NCI-H774 (cell line): ENCODE measurements at places on chromosomes 6 and 20.

- DNase-seq: no peak
These were observed 42.6 kb downstream of the UQCC2 start for GRCh38 chr6:33668914-33669313.

- no peak for DNase-seq
These were observed 33.9 kb upstream of the FAM83D start for GRCh38 chr20:38892091-38892981.

GRCh38 chr6:142326540-142326939 lies 24.7 kb downstream of the ADGRG6 start:
- DNase-seq: no peak

DNA sequence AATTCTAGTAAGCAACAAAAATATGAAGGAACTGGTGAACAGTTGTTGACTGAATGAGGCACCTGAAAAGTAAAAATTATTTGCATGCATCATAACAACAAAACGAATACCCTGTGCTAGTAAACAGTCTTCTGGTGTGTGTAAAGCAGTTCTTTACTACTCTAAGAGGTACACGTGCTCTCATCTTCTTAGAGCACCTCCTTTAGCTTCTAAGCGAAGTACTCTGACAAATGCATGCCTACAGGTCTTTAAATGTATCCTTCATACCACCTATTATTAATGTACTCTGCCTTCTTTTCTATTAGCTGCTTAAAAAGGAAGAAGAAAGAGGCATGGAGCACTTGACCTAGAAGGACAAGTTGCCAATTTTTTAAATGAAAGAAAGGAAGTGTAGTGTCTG lies 32.2 kb upstream of the MYB start:
- no peak for DNase-seq

DNA sequence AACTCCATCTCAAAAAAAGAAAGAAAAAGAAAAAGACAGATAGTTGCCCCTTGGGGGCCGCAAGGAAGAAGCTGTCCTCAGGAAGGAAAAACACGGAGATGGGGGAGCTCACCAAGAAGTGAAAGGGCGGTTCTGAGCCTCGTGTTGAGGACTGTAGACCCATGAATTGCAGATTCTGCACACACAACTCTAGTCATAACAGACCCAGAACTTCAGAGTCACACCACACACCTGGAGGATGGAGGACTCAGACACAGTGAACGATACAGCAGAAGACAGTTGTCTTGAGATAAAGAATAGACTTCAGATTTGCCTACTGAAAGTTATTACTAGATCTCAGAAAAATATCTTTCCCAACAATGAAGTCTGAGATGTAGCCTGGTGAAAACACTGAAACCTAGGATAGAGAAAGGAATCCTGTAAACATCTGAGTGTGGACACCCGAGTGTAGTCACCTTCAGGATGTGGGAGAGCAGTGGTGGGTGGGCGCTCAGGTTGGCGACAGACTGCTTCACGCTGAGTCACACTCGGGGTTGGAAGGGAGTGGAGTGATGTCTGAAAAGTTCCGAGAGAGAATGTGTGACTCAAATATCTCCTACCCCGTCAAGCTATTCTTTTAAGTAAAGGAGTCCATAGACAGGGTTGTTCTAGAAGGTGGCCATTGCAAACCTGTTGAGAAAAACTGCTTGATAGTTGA lies 88.1 kb downstream of the MAP3K4 start:
- no peak for DNase-seq

- no peak for DNase-seq
These were observed 823.2 kb downstream of the DHX35 start for GRCh38 chr20:39785252-39785917.

DNA sequence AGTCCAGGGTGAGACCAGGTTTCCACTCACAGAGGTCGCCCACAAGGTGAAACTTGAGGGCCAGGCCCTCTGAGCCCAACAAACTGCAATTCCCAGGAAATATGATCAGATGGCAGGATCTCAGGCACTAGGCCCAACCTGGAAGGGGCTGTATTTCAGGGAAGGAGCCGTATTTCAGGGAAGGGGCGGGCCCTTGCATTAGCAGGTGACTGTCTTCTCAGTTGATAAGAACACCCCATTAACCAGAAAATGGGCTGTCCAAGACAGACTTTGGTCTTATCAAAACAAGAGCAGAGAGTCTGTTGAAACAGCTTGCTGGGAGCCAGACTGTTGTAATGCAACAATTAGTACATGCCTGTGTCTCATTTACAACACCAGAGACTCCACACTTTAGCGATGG lies 10.9 kb upstream of the BNIP5 start:
- no peak for DNase-seq

DNA sequence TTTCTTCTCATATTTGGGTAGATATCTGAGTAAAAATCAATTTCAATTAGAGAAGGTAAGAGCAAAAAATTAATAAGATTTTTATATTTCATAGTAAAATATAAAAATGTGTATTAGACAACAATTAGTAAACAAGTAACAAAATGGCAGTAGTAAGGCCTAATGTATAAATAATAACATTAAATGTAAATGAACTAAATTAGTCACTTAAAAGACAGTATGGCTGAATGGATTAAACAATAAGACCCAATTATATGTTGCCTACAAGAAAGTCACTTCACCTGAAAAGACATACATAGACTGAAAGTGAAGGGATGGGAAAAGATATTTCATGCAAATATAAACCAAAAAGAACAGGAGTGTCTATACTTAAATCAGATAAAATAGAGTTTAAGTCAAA lies 147.6 kb downstream of the TRMT11 start:
- no peak for DNase-seq

GRCh38 chr20:58327211-58327610 lies 17.7 kb downstream of the RAB22A start:
- no peak for DNase-seq

GRCh38 chr6:136161950-136162349 lies 88.2 kb downstream of the MTFR2 start:
- no peak for DNase-seq

DNA sequence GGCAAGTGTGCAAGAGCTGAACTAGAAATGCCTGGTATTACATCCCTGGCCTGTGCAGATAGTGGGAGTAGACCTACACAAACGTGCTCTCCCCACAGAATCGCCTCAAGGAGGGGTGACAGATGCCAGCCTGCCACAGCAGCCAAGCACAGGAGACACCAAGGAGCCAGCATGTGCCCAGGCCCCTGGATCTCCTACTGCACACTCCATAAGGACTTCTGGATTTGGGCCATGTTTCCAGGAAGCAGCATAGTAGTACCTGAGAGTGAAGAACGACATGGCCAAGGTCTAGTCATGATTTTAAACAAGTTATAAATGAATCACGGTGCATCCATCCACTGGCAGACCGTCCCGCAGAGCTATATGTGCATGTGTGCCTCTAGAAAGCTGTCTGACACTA lies 232.2 kb downstream of the SYNDIG1 start:
- no peak for DNase-seq

DNA sequence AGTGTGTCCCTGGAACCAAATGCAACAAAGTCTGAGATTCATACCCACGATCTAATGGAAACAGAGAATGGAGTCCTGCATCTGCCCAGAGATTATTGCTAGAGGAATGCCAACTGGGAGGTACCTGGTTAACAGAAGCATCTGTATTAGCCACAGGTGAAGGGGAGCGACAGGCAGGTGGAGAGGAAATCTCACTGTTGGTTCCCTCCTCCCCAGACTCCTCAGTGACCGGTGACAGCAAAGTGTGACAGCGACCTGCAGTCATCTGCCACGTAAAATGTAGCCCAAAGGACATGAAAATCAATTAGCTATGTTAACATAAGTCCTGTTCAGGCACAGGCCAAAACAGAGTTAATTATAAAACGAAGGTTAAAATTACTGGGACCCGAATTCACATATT lies 336.6 kb downstream of the SYNE1 start:
- DNase-seq: no peak

- no peak for DNase-seq
These were observed 153.1 kb downstream of the GMPR start for GRCh38 chr6:16391451-16391912.

GRCh38 chr20:26208296-26209091 lies 511.8 kb upstream of the ZNF337 start:
- no peak for DNase-seq

DNA sequence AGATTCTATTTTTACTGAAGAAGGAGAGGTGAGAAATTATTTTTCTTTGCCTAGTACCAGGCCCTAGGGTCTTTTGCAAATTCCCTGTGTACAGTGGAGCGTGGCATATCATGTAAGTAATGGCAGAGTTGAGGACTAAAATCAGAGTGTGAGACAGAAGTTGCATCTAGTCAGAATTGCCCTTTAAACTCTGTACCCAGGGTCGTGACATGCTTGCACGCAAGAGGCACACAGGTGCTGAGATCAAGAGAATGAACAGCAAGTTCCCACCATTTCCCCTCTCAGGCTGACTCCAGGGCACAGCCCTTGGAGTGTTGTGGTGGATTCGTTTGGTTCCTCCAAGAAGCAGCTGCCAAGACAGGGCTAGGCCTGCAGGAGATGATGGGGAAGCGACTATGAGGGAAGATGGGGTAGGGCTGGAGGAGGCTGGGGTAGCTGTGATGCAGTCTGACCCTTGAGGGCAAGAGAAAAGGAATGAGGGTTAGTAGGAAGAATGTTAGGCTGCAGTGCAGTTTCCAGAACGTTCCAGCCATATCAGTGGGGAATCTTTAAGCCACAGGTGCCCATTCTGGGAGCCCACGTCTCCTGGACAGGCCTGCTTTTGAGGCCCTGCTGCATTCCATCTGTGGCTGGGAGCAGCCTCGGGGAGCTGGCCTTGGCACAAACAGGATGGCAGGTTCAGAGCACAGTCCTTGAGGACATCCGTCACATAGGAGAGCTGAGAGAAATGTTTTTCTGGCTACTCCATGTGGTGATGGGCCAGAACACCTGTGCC lies 6.9 kb downstream of the NELFCD start:
- DNase-seq: no peak

- no peak for DNase-seq
These were observed 327.3 kb downstream of the HACE1 start for GRCh38 chr6:104532462-104532861.

GRCh38 chr20:46051556-46052308 lies 22.7 kb downstream of the SLC12A5 start:
- DNase-seq: no peak

DNA sequence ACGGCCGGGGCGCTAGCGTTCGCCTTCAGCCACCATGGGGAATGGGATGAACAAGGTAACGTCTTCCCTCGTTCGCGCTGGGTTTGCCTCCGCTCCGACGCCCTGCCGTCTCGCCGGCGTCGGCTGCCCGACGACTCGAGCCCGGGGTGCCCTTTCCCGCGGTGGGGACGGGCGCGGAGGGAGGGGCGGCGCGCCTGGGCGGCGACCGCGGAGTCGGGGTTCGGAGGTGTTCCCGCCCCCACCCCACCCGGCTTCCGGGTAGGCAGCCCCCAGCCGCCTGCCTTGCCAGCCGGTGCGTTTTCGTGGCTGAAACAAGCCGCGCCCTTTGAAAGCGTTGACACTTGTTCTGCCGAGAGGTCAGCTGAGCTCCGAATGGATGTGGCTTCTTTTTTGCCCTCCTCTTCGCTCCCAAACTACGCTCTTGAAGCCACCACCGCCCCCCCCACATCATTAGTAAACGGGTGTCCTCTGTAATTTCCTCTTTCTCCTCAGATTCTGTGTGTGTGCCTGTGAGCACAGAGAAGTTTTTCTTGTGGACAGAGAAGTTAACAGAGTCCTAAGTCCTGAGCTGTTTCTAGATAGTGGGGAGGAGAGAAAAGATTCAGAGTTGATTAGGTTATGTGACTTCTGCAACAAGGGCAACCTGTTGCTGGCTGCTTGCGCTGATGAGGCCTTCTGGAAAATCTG lies 362 bp downstream of the DUSP22 start:
- DNase-seq: no peak

DNA sequence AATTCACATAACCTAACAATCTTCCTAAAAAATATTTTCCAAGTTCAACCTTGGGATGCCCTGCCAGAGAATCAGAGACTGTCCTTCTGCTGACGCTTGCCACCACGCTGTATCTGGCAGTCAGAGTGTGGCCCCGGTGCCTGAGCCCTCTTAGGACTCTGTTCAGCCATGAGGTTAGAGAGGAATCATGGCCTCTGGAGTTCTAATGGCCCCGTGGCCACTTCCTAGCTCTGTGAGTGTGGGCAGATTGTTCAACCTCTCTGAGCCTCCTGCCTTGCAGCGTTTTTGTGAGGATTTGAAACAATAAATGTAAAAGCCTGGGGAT lies 2.2 kb downstream of the BPHL start:
- DNase-seq: no peak

- no peak for DNase-seq
These were observed 396.3 kb downstream of the ZFAND3 start for GRCh38 chr6:38215651-38216311.

DNA sequence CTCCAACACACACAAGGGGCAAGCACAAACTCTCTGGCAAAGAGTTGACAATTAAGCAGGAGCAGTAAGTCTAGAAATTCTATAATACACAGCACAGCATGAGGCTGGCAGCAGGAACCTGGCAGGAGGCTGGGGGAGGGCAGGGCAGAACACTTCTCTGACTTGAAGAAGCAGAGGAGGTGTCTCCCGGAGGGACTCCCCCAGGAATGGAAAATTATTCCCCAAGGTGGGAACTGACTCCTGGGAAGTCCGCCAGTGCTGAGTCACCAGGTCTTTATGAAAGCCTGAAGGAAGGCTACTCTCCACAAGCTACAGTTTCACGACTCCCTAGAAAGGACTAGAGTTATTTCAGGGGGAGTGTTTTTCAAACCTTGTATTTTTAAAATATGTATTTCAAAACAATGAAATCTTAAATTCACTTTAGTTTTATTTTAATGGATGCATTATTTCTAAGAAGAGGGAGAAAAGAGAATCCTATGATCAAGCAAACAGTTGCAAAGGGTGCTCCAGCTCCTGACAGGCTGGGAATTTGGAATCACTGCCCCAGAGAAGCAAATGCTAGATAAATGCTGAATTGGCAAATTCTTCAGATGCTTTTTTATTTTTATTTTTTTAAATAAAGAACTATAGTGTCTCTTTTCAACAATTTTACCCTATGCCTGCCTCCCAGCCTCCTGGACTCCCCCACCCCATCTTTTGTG lies 192.8 kb downstream of the LY86 start:
- DNase-seq: no peak

- DNase-seq: no peak
These were observed 57.3 kb upstream of the MCM9 start for GRCh38 chr6:118992186-118992795.

DNA sequence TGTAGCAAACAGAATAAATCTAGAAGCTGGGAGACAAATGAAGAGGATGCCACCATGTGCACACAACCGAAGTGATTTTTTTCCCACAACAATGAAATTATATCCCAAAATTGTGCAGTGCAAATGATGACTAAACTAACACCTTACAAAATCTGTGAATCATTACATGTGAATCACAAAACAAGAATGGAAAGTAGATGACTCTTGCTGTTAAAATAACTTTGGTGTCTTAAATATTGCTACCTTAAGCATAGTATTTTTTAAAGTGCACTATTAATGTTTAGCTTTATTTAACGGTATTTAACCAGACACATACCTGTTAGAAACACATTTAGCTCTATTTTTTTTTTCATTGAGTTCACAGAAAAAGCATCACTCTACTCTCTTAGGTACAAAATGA lies 190.8 kb downstream of the TBC1D32 start:
- no peak for DNase-seq

DNA sequence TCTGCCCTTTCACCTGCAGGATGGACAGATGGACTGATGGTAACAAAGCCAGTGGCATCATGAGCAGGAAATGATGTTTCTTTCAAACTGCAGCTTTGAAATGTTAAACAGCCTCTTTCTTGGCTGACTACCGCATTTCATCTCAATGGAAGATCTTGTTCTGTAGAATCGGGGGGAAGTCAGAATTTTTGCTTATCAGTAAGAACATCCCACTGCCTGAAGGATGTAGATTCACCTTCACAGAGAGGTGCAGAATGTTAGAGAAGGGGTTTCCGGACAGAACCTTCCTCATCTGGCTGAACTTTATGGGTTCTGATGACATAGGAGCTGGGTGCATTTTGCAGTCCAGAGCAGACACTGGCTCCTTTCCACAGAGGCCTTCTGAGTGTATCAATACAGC lies 32.7 kb downstream of the GGTLC1 start:
- no peak for DNase-seq
